ENCODE measurements at places on chromosomes 11 and 22. TPM values are rescaled to one million over a fixed set of nuclear protein-coding genes. Genes with fewer than 3 reads are reported as not detected.
A peak's percentile ranks its signal among the peaks of the same experiment; 100 is the strongest.

GRCh38 chr11:17570034-17570433 is 23.0 kb downstream of the OTOG start:
- no peak for DNase-seq

DNA sequence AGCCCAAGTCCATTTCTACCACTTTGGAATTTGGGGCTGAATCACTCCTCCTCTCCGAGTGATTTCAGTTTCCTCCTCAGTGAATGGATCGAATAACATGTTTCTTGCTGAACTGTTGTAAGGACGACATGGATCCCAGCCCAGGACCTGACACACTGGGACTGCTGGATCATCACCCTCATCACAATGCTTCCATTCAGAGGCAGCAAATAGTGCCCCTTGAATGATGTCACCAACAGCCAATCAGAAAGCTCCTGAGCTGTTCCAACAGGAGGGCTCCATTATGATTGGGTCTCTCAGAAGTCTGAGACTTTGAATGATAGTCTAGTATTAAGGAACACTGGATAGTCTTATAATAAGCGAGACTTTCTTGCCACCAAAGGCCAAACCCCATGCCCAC is 158.9 kb downstream of the MYO18B start:
- no peak for DNase-seq

- DNase-seq = peak; percentile 92
Measured at GRCh38 chr11:1863352-1864216, 10.7 kb downstream of the LSP1 start.

DNA sequence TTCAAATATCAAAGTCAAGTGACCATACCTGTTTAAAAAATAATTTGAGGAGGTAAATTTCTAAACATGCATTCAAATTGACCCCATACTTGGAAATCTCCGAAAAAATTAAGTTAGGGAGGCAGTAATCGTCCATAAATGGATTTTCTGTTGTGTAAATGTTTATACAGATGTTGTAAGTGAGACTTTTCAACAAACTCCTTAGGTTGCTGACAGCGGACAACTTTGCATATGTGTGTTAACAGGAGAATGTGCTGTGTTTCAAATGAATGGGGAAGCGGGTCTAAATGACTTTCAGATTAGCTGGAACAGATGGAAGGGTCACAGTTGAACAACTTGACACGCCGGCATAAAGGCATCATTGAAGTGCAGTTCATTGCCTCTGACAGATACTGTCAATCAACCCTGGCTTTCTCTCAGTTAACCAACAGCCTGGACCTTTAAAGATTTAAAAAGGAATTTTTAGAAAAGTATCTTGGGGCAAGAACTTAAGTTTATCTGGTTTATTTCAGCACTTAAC is 98.2 kb upstream of the DBX1 start:
- DNase-seq = no peak

Gene FGF4
- not detected for total RNA-seq

Data from left ventricle myocardium superior (tissue), 1 donor.